ENCODE measurements at places on chromosomes 6 and 20.

- DNase-seq = no peak
Observed at GRCh38 chr6:20991910-20992309, 457.7 kb downstream of the CDKAL1 start.

- no peak for DNase-seq
Observed at GRCh38 chr6:96841345-96841744, 4.1 kb upstream of the GPR63 start.

DNA sequence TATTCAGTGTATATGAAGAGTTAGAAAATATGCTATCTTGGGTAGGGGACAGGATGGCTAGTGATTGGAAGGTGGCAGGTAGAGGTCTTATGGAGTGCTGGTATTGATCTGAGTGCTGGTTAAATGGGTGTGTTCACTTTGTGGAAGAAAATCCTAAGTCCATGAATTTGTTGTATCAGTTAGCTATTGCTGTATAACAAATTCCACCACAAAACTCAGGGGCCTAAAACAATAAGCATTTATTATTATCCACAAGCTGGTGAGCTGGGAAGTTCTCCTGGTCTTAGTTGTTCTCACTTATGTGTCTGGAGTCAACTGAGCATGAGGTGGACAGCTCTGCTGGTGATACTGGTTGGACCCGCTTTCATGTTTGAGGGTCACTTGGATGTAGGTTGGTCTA, 212.2 kb upstream of the PLCB4 start:
- DNase-seq = no peak

DNA sequence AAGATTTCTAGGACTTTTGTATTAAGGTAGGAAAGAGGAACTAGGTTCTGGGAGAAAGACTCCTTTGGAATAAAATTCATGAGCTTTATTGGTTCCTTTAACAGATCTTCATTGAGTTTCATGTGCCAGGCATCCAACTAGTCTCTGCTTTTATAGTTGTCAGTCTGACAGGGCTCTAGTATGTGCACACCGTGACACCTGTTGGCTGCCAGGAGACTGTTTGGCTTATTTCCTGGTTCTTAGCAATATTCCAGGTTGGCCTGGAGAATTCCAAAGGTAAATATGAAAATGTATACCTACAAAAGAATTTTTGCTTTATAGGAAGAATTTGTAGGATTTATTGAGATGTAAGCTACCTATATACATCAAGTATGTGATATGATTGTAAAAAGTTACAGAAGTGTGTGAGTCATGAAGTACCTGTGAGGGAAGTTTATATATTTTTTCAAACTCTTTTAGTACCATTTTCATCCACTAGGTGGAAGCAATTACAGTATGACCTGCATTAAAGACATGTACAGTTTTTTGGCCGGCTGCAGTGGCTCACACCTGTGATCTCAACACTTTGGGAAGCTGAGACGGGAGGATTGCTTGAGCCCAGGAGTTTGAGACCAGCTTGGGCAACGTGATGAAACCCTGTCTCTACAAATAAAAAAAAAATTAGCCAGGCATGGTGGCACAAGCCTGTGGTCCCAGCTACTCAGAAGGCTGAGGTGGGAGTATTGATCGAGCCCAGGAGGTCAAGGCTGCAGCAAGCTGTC, 35.2 kb downstream of the NDUFAF5 start:
- peak; percentile 11 for DNase-seq

DNA sequence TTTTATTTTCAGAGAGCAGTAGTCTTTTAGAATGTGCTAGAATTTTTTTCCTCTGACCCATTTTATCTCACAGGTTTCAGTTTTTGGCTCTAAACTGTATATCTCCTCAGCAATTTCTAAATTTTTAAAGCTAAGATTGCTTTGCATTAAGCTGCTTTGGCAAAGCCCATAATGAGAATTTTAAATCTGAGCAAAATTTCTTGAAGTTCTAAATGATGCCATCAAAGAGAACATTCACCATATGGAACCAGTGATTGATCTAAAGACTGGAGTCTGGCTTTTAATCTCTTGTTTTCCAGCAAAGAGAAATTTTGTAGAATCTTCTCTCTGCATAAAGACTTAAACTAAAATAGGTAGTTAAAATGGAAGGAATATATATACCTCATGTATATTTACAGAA, 313.6 kb downstream of the TBC1D32 start:
- no peak for DNase-seq

GRCh38 chr6:69791065-69791471, 5.7 kb downstream of the LMBRD1 start:
- DNase-seq = no peak

DNA sequence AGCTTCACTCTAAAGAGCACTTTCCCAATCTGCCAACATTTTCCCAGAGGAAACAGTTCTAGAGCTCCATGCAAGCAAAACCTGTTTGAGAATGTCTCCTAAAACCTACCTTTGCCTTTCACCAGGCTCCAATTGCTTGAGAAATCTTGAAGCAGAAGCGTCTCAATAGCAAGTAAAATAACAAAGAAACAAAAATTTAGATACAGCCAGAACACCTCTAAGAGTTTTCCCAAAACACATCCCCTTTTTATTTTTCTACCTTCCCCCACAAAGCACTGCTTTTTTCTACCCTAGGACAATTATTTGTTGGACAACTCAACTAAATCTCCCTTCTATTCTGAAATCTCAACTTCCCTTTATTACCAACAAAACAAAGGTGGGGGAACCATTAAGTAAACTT, 3.6 kb downstream of the VGLL2 start:
- no peak for DNase-seq

DNA sequence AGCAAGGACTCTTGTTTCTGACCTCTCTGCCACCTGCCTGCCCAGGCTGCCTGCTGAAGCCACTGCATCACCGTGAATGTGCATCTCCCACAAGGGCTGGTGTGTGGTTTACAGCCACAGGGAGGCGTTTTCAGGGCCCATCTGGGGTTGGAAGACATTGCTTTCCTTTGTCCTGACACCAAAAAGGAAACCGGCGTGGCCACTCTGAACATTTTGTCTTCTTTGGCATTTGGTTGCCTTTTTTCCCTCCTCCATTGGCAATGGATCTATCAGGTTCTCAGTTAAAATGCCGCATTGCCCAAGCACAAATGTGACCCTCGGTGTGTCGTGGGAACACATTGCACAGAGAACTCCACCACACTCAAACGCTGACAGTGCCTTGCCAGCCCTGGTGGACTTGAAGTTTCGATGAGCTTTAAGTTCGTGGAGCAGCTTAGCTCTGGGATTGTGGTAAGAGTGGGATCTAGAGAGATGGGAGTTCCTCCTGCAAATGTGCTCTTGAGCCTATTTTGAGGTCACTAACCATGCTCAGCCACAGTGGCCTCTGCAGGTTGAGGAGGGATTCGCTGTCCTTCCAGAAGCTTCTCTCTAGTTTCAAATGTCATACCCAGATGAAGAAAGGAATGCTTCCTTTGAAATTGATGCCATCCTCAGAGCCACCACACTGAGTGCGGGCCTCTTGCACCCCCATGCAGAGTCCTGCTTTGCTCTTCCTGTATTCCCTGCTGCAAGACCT, 14.8 kb upstream of the PCK1 start:
- DNase-seq = no peak

DNA sequence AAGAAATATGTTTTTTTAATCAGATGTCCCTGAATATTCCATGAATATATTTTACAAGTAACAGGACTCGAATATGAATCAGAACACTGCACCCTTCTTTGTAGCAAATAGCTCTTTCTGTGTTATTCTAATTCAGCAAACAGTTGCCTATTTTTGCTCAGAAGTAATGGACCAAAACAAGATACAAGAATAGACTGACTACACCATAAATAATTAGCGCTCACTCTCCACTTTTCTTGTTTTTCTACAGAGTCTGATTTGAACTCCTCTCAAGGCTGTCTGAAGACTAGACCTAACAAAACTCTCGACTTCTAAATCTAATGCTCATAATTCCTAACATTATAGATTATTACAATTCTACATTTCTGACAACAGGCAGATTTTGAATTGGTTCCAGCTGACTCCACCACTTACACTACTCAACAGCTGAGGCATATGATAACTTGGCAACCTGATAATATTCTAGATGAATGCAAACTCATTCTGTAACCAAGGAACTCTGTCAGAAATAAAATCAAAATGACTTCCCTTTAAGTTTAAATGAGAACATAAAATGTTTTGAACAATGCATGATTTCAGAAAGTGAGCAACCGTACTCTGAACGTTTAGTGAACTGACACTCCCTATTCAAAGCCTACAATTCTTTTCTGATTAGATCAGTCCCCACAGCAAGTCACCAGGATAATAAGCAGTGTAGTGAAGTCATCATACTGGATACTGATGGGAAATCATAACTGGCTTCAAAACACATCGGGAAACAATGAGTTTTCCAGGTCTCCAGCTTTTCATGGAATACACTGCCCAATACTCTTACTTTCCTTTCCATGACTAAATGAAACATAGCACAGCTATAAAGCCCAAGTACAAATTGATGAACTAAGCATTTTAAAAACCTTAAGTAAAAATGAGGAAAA, 114.2 kb upstream of the BEND6 start:
- no peak for DNase-seq

All from activated CD4-positive, alpha-beta T cell treated with anti-CD3 and anti-CD28 coated beads, Interleukin-2, amount 50 U/mL, for 24 hours (primary cell).